ENCODE measurements at places on chromosomes 6 and 20.

GRCh38 chr20:53085720-53086119 is 113.6 kb downstream of the TSHZ2 start:
- DNase-seq: no peak

DNA sequence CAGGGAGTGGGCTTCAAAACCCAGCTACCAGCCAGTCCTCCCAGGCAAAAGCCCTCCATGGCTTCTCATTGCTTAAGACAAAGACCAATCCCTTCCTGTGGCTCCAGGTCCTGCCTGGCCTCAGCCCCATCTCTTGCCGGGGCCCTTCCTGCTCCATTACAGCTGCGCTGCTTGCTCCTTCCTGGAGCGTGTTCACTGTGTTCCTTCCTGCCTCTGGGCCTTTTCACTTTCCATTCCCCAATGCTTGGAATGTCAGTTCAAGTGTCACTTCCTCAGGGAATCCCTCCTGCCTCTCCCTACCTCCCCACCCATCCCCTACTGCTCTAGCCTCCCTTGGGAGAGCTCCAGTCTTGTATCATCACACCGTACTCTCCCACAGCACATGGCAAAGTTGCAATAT is 11.1 kb upstream of the ITPR3 start:
- no peak for DNase-seq

- DNase-seq: no peak
Observed at GRCh38 chr20:55216525-55217242, 741.3 kb downstream of the DOK5 start.

GRCh38 chr6:40135491-40136072 is 201.3 kb upstream of the MOCS1 start:
- DNase-seq: no peak
